SK-MEL-5 (cell line): ENCODE measurements at places on chromosomes 5 and 9. TPM values are rescaled to one million over a fixed set of nuclear protein-coding genes. Genes with fewer than 3 reads are reported as not detected.

DNA sequence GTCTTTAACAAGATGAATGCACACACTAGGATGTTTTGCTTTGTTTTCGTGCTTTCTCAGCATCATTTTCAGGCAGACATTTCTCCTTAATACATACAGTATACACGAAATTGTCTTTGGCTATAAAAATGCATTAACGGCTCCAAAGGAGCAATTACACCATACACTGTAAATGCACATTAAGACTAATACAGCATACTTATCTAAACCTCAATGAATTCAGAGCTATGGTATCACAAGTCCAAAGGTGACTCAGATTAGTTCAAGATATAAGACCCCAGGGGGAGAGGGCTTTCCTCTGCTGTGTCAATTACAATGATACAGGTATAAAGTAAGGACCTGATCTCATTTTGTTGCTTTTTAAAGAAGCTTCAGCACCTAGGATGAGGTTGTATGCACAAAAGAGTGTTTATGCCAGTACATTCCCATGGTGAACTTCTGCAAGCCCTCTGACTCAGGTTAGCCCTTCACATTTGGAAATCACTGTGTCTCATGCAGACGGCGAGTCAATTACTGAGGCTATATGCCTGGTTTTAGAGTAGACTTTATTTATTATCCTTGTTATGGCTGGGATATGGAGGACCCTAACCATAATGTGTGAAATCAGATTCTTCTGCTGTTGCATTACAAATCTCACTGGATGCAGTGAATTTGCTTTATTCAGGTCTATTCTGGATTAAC lies 233.3 kb downstream of the ZNF608 start:
- DNase-seq = no peak

- DNase-seq = no peak
Observed at GRCh38 chr5:24353016-24353415, 291.8 kb downstream of the CDH10 start.

- no peak for DNase-seq
Observed at GRCh38 chr5:95975703-95976102, 14.1 kb upstream of the ELL2 start.

DNA sequence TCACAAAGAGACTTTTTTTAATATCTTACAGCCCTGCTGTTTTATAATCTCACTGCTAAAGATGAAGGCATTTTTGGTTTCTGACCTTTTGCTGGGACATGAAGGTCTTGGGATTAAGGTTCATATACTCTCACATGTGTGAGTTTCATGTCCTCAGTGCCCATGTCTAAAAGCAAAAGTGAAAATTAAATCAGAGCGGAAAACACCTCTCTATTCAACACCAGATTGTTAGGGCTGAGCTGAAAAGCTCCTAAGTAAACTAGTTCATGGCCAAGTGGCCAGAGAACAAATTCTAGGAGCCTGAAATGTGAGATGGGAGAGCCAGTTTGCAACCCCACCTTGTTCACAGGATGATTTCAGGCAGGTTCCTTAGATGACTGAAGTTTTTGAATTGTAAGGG lies 110.9 kb downstream of the GRIA1 start:
- DNase-seq = no peak

GRCh38 chr5:88304356-88304755 lies 35.7 kb upstream of the TMEM161B start:
- no peak for DNase-seq

- DNase-seq = no peak
Observed at GRCh38 chr5:31114817-31115216, 78.7 kb upstream of the CDH6 start.

DNA sequence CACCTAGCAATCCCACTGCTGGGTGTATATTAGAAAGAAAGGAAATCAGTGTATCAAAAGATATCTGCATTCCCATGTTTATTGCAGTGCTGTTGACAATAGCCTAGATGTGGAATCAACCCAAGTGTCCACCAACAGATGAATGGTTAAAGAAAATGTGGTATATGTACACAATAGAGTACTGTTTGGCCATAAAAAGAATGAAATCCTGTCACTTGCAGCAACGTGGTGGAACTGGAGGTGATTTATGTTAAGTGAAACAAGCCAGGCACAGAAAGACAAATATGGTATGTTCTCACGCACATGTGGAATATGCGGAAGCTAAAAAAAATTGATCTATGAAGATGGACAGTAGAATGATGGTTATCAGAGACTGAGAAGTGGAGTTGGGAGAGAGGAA lies 221.6 kb upstream of the DAP start:
- no peak for DNase-seq

GRCh38 chr5:124527220-124527991 lies 219.0 kb downstream of the ZNF608 start:
- DNase-seq = no peak

- no peak for DNase-seq
Observed at GRCh38 chr9:105834404-105834803, 140.1 kb downstream of the TMEM38B start.

DNA sequence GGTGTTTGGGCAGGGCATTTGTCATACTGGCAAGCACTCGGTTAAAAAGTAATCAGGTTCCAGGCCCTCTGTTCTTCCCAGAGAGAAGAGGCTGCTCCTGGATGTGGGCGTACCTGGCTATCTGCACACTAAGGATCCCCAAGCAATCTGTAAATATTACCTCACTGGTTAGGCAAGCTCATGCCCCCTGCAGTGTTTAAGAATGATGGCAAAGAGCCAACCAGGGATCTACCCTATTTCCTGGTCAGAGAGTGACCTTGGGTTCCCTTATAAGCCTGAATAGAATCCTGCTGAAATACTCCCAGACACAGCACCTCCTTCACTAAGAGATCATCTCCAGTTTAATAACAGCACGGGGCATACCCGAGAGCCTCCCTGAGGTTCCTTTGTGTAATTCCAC lies 181.2 kb downstream of the PIK3R1 start:
- no peak for DNase-seq

DNA sequence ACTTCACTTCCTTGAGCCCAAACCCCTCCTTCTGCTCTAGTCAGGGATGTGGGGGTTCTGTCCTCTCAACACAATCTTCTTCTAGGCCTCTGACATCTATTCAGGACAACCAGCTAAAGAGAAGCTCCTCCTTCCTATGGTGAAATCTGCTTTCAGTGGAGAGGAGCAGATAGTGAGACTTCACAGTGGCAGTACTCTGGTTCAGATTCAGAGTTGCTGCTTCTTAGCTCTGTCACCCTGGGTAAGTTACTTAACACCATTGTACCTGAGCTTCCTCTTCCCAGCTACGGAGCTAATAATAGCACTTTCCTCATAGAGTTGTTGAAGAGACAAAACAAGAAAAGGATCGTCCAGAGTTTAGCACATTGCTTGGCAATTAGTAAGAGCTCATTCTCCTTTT lies 77.3 kb upstream of the LARP1 start:
- no peak for DNase-seq

- DNase-seq = no peak
Observed at GRCh38 chr9:89865357-89865756, 260.5 kb downstream of the GADD45G start.

- no peak for DNase-seq
Observed at GRCh38 chr9:131080589-131080988, 15.7 kb upstream of the AIF1L start.

DNA sequence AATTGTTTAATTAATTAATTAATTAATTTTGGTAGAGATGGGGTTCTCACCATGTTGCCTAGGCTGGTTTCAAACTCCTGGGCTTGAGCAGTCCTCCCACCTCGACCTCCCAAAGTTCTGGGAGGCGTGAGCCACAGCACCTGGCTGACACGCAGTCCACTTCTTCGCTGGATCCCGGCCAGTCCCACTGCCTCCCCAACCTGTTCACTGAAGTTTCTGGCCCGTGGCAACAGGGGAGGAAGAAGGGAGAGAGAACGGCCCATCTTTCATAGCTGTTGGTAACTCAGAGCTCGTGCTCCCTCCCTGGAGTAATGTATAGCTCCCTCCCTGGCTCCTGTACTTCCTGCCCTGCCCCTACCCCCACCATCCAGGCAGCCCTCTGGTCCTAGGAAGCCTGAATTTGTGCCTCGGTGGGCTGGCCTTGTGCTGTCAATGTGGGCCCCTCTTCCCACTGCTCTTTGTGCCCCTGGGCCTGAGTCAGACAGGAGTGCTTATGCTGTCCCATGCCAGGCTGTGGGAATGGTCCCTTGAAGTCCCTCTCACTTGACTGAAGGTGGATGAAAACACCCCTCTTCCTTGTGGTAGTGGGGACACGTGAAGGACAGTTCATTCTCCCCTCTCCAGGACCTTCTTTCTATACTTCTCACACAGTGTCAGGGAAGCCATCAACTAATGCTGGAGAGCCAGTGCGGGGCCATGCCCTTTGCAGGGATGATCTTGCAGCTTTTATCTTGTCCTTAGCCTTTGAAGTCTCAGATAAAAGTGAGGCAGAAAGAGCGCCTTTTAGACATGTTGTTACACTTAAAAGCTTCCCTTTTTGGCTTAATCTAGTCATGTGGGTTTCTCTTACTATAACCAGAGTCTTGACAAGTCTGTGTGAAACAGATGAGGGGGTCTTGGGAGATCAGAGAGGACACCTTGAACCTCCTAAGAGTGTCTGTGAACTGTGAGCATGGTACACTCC lies 38.1 kb downstream of the ANGPTL2 start:
- no peak for DNase-seq

DNA sequence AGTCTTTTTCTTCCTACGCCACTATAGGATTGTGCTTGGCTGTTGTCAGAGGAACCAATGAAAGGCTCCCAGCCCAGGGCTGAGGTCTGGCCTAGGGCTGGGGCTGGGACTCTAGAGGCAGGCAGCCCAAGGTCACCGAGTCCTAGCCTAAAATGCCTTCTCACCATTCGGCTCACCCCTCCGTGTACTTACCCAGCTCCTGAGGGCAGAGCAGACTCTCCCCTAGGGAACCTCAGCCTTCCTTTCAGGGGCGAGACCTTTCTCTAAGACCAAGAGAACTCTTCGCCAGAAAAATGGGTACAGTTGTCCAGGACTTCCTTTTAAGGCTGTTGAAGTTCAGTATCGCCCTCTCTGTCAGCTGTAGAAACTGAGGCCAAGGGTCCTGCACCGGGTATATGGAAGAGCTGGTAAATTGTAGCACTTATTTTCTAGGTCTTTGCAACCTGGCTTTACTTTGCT lies 1.7 kb upstream of the SPRY4 start:
- DNase-seq = peak; percentile 40

- no peak for DNase-seq
Observed at GRCh38 chr9:126638571-126639132, 24.9 kb downstream of the LMX1B start.

GRCh38 chr5:142540922-142541422 lies 144.9 kb downstream of the FGF1 start:
- no peak for DNase-seq

DNA sequence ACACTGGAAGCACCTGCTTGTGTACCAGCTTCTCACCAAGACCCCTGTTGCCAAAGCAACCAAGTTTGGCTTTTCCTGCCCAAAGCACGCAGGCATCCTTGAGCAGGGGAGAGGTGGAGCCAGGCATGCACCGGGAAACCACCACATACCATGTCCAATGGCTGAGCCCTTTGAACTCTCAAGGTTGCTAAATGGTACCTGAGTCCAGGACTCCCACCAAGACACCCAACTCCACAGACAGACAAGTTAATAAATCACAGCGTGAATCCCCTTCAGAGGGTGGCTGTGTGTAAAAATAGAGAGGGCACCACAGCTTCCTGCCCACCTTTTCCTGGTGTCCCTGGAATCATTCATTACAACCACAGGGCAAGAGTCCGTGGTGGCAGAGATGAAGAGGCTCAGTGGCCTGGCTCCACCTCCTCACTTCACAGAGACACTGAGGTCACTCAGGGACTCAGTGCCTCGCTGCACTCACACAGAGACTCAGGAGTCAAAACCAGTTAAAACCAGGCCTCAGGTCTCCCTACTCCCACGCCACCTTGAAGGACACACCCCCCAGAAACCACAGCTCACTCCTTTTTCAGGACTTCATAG lies 143.7 kb downstream of the C5orf15 start:
- DNase-seq = no peak

DNA sequence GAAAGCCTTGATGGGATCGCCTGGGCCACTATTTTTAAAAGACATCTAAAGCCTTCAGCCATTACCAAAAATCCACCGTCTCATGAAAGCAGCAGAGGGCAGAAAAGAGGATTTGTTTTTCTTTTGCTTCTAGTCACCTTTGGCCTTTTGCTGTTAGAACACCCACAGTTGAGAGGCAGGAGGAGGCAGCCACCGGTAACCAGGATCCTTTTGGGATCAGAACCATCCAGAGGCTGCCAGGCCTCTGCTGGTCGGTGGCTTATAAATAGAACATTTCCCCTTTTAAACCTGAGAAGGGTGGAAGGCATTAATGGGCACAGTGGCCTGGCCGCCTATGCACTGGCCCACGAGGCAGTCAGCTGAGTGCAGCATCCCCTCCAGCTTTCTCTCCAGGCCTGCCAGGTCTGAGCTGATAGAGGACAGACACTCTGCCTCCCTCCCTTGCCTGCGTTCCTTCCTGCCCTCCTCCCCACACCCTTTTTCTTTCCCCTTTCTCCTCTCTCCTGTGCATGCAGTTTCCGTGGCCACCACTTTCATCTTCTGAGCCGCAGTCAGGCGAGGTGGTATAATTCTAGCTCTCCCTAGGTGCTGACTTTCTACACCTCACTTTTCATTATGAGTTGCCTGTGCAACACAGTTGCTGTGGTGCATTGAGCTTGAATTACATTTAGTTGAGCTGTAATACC lies 253.4 kb downstream of the ARHGAP26 start:
- peak; percentile 36 for DNase-seq

GRCh38 chr5:28190011-28190410 lies 1151.6 kb upstream of the CDH9 start:
- DNase-seq = no peak

DNA sequence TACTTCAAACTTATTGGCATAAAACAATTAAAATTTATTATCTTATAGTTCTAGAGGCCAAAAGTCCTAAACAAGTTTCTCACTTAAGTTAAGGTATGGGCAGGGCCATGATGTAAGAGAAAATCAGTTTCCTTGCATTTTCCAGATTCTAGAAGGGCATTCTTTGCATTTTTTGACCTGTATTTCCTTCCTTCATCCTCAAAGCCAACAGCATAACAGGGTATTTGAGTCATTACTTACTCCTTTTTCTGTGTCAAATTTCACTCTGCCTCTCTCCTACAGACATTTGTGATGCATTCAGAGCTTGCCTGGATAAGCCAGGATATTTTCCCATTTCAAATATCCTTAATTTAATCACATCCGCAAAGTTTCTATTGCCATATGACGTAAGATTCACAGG lies 1499.0 kb downstream of the EFNA5 start:
- no peak for DNase-seq

Gene IGFBPL1
- total RNA-seq = 7.9 and 8.5 TPM in 2 replicates

Gene ZBTB26
- total RNA-seq = 4.6 and 5.0 TPM in 2 replicates

Gene MTAP
- total RNA-seq = not detected in 2 replicates

Gene SMU1
- total RNA-seq = 24.3 and 27.7 TPM in 2 replicates

Gene PCSK5
- total RNA-seq = 0.08 TPM in 1 of 2 replicates, not detected in the other

Gene PRXL2C
- total RNA-seq = 17.6 and 22.1 TPM in 2 replicates

Gene ZNF354C
- 1.9 and 2.1 TPM in 2 replicates for total RNA-seq
